ENCODE measurements at places on chromosomes 2 and 18.

GRCh38 chr2:98902209-98903063 is 33.6 kb downstream of the CRACDL start:
- DNase-seq, result no peak

DNA sequence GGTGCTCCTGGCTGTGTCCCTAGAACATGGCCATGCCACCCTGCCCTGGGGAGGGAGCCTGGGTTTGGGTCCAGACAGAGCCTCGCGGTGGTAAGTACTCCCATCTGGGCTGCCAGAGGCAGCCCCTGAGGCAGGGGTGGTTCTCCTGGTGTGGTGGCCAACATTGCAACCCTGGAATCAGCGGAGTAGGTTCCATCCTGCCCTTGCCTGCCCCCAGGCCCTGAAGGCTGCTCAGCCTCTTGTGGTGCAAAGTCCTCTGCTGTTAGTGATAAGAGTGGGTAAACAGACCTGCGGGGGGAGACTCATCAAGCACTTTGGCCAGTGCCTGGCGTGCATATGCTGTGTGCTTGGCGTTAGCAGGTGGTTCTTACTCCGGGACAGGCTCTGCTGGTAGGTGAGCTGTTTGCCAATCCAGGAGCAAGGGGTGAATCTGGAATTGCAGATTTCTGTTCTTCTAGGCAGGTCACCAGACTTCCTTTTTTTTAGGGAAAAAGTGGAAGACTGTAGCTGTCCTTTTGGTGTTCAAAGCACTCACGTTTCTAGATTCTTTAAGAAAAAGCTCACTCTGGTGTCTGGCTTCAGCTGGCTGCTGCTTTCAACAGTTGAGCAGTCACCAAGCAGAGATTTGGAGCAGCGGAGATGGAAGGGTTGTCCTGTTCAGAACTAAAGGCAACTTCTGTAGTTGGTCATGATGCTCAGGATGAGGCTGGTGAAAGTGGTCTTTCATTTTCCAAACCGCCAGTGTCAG is 3.2 kb downstream of the CNNM3 start:
- DNase-seq, result no peak

- DNase-seq, result no peak
These were observed 471.7 kb downstream of the THSD7B start for GRCh38 chr2:137237055-137237454.

GRCh38 chr18:10170375-10170774 is 256.6 kb downstream of the VAPA start:
- no peak for DNase-seq

- no peak for DNase-seq
These were observed 57.4 kb upstream of the EPHA4 start for GRCh38 chr2:221629468-221629867.

DNA sequence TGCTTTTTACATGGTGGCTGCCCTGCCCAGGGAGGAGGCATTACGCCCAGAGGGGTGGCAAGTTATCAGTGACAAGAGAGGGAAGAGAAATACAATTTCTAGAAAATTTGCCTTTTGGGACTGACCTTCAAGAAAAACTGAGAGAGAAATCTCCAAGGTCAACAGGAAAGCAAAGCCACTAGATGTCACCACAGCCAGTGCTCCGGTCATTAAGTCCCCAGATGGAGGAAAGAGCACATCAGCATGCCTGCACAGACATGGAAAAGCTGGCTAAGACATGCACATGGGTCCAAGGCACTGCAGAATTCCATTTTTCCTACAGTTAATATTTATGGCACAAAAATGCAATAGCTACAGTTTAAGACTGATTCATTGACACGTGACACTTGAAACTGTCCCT is 21.0 kb downstream of the FHL2 start:
- no peak for DNase-seq

DNA sequence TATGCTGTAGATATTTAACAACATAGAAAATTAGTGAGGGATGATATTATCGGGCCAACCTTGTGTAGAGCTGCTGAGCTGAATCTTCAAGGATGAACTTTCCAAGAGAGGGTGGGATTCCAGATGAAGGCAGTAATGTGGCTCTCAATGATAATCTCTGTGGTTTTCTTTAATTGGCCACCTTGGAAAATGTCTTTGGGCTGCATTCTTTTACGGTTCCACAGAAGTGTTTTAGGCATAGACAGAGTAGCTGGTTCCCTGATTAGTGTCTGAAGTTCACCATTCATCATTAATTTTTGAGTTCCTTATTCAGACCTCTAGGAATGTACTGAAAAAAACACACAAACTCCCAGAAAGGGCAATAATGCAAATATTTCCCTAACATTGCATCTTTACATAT is 1566.9 kb upstream of the PIK3C3 start:
- DNase-seq, result no peak

GRCh38 chr2:66813976-66814375 is 379.1 kb downstream of the MEIS1 start:
- DNase-seq, result no peak

- DNase-seq, result no peak
These were observed 55.0 kb downstream of the PKP4 start for GRCh38 chr2:158511706-158512105.

GRCh38 chr2:3101016-3101942 is 276.3 kb downstream of the EIPR1 start:
- DNase-seq, result no peak

DNA sequence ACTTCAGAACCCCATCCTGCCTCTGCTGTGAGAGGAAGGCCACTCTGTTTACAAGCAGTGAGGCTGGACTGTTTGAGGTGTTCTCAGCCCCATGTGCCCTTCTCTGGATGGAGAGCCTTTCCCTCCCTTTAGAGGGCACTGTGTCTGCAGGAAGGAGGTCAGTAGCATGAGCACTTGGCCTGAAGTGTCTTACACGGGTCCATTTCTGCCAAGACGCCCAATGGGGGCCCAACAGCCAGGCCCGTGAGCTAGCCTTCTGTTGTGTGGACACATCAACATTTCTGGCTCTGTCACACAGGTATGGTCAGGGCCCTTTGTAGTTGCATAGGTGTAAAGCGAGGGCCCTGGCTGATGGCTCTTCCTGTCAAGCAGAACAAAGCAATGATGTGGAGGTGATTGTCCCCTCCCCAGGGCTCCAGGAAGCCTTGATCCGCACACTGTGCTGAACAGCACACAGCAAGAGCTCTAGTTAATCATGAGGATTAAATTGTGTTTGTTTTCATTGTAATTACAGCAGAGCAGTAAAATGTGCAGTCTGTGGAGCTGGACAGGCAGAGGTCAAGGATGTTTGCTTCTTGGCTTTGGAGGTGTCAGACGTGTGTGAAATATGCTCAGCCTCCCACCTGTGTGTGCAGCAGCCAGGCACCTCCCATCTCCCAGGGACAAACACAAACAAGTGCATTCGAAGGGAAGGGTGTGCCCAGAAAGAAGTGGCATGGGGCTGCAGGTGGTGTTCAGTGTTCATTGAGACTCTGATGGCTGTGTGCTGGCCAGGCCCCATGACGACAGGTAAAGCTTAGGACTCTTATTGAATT is 132.1 kb downstream of the SH3RF3 start:
- DNase-seq, result no peak

DNA sequence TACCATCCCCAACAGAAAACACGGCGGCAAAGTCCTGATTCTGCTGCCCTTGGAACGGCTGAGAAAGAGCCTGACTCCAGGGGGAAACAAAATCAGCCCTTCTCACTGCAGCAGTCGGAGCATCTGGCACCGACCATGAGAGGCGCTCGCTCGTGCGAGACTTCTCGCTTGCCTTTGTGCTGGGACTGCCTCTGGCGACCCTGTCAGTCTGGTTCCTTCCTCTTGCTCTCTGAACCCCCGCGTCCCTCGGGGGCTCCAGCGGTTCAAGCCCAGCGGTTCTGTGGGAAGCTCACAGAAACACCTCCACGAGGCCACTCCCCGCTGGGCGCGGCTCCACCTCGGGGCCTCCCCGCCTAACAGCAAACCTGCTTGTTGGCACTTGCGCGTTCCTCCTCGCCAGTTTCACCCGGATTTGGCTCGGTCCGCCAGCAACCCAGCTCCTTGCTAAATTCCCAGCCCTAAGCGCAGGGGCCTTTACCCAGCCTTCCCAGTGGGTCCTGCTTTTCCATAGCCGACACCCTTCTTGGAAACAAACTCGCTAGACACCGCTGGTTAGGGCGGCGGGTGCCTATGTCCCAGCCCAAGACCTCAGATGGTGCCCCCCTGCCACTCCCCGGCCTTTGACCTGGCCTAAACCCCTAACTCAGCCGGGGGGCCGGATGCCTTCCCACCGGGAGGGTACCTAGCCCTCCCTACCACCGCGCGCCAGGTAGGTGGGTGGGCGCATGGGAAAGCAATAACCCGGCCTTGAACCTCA is 2.2 kb downstream of the RND3 start:
- DNase-seq, result no peak

DNA sequence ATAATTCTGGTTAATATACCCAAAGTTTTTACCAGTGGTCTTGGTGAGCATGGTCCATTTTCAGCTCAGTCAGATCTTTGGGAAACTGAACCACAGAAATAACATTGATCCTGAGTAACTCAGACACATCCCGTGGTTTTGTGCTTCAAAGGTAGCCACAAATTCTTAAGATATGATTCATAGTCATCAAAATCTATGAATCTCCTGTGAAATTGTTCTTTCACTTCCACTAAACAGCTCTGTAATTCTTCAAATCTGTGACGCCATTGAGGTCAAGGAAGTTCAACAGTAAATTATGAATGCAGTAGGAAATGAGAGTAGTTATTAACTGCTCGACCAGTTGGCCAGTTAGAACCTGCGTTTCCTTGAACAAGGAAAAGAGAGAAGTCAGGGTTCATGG is 147.3 kb downstream of the IRS1 start:
- no peak for DNase-seq

DNA sequence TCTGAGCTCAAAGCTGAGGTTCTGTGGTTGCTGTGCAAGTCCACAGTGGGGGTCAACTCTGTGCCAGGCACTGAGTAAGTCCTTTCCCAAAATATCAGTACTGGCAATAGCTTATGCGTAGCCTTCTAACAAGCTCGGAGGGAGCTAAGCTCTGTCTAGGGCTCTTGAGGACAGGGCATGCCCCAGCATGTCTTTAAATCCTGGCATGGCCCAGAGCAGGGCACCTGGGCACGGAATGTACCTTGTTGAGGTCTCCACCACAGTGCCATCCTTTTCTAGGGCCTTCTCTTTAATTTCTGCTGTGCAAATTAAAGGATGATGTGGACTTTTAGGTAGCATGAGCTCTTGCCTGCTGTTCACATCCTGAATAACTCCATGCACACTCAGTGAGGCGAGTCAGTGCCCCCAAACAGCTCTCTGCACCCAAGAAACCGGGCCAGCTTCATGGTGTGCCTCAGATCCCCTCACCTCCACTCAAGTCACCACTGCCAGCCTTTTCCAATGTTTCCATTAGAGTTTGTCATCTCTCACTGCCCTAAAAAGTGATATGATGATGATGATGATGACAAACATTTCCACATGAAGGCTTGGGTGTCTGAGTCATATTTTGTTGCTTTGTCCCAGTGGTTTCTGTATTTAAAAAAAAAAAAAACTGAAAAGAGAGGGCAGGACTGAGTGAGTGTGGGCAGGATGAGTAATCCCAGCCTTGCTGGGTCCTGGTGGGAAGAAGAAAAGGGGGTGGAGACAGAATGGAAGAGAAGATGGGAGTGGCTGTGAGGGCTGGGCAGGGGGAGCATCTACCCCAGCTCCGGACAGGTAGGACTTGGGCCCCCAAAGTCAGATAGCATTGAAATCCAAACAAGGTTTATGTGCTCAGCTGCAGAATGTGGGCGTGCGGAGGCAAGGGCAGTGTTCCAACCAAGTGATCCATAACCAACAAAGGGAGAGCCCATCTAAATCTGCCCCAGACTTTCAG is 78.9 kb downstream of the ZBTB7C start:
- no peak for DNase-seq

- DNase-seq, result no peak
These were observed 140.9 kb downstream of the SH3RF3 start for GRCh38 chr2:109269706-109270504.

DNA sequence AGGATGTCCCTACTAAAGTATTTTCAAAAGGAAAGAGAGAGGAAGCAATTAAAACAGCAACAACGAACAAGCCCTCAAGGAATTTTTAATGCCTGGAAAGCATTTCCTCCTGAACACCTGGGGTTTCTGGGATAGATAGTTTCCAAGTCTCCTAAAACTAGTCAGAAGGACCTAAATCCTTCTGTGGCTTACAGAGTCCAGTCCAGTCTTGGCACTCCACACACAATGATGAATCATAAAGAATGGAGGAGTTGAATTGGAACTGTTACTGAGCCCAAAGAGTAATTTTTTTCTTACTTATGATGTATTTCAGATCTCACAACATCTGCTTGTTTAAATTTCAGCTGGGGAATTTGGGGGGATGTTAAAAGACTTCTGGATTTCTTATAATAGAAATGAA is 144.6 kb upstream of the SETBP1 start:
- DNase-seq, result no peak

DNA sequence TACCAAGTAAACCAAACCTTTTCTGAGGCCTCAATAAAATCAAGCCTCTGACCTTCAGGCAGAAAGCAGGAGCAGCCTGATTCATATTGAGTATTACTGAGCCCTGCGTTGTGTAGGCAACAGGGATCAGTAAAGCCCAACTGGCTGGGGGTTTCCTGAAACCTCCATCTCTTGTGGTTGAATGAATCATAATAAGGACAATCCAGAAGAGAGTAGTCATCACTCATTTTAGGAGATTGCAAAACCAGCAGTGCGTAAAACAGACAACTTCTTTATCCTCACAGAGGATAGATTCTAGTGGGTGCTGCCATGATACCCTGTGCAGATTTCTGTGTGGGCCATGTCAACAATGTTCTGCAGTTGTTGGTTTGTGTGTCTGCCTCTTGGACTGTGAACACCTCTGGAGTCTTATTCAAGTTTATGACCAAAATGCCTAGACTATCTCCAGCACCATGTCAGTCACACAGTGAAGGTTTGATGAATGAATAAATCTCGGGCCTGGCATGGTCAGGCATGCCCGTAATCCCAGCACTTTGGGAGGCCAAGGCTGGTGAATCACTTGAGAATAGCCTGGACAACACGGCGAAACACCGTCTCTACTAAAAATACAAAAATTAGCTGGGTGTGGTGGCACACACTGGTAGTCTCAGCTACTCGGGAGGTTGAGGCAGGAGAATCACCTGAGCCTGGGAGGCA is 51.8 kb upstream of the RAB27B start:
- DNase-seq, result no peak

GRCh38 chr2:177265824-177266817 is 1.6 kb upstream of the NFE2L2 start:
- no peak for DNase-seq

- DNase-seq, result no peak
These were observed 1.2 kb downstream of the MAT2A start for GRCh38 chr2:85540133-85540648.

- no peak for DNase-seq
These were observed 11.3 kb downstream of the TANC1 start for GRCh38 chr2:158979772-158980171.

GRCh38 chr2:124213977-124214587 is 189.0 kb downstream of the CNTNAP5 start:
- no peak for DNase-seq

GRCh38 chr18:37299471-37300304 is 265.9 kb downstream of the CELF4 start:
- DNase-seq, result no peak

DNA sequence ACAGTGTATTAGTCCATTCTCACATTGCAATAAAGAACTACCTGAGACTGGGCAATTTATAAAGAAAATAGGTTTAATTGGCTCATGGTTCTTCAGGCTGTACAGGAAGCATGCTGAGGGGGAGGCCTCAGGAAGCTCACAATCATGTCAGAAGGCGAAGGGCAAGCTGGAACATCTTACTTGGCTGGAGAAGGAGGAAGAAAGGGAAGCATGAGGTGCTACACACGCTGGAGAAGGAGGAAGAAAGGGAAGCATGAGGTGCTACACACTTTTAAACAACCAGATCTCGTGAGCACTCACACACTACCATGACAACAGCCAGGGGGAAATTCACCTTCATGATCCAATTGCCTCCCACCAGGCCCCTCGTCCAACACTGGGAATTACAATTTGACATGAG is 95.3 kb upstream of the FAM110C start:
- DNase-seq, result no peak
